RPMI8226 (cell line): ENCODE measurements at places on chromosomes 16 and 17.

- DNase-seq = no peak
Observed at GRCh38 chr17:67433248-67433924, 56.3 kb downstream of the PITPNC1 start.

- DNase-seq = no peak
Observed at GRCh38 chr17:79655672-79656290, 44.9 kb upstream of the RBFOX3 start.

- DNase-seq = no peak
Observed at GRCh38 chr17:6467567-6467966, 23.3 kb downstream of the PIMREG start.

GRCh38 chr17:82170412-82170961 lies 42.2 kb downstream of the CCDC57 start:
- no peak for DNase-seq
